Activated CD8-positive, alpha-beta memory T cell treated with anti-CD3 and anti-CD28 coated beads for 1 hour (primary cell): ENCODE measurements at places on chromosomes 7 and 10.

DNA sequence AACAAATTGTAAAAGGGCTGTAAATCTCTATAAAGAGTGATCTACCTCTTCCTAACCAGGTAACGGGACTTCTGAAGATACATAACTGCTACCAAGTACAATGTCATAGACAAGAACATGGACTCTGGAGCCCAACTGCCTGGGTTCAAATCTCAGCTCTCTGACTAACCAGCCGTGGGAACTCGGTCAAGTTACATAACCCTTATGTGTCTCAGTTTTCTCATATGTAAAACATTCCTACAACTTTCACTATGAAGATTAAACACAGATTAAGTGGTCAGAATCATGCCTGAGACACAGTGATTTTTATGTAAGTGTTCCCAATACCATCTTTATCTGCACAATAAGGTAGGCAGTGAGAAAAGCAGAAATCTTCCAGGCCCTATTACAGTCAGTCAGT lies 52.6 kb downstream of the ITGB1 start:
- DNase-seq: no peak

- no peak for DNase-seq
These were observed 1.8 kb downstream of the AP4M1 start for GRCh38 chr7:100102950-100103840.

DNA sequence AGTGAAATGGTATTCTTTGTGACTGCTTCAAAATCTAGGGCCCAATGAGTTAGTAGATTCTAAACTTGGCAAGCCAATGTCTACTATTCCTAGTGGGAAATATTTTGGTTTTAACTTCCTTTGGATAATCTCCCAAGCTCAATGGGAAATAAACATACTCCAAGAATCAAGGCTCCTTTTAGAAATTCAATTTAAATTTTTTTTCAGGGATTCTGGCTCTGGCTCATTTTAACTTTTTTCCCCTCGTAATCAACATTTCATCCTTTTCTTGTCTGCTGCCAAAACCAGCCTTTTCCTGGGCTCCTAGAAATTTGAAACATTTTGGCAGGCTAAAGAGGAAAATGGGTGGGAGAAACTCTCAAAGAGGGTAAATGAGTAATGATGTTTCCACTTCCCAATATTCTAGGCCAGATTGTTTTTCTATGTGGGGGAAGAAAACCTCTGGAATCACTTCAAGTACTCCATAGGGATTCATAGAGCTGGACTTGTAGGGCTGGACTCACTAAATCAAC lies 85.6 kb upstream of the AGR3 start:
- no peak for DNase-seq

GRCh38 chr7:95530881-95531280 lies 45.1 kb downstream of the ASB4 start:
- no peak for DNase-seq

DNA sequence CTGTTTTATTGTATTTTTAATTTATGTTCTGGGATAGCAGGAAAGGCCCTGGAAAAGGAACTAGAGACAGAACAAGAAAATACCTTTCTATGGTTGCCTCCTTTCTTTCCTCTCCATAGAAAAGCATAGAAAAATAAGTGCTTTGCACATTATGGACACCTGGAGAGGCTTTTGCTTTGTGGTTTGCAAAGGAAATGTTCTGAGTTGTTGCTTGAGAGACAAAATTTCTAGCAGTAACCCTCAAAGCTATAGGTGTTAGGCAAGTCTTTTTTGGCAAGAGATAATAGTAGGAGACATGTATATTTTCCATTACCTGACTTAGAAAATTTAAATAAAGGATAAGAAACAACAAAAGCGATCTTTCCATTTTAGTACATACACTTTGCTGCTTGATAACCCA lies 378.6 kb upstream of the PRKCQ start:
- no peak for DNase-seq

DNA sequence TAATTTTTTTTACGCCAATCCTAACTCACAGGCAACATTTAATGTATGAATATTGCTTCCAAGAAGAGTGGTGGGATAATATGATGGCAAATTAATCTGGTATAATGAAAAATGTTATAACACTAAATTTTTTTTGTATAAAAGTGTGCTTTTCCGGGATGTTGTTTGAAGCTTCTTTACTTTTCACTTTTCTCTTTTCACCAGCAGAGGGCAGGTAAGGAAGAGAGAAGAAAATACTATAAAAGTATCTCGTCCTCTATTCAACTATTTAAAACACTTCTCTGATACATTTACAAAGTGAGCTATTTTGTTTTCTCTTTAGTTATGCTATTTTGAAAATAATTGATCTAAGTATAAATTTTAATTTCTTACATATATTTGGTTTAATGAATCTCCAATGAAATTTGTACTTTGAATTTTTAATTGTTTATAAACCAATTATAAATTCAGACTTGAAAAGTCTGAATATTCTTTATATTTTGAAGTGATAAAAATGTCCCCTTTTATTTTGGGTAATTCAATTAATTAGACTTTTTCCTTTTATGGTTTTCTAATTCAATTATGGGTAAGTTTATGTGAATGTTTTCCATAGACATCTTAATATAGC lies 20.7 kb upstream of the CFTR start:
- DNase-seq: no peak

DNA sequence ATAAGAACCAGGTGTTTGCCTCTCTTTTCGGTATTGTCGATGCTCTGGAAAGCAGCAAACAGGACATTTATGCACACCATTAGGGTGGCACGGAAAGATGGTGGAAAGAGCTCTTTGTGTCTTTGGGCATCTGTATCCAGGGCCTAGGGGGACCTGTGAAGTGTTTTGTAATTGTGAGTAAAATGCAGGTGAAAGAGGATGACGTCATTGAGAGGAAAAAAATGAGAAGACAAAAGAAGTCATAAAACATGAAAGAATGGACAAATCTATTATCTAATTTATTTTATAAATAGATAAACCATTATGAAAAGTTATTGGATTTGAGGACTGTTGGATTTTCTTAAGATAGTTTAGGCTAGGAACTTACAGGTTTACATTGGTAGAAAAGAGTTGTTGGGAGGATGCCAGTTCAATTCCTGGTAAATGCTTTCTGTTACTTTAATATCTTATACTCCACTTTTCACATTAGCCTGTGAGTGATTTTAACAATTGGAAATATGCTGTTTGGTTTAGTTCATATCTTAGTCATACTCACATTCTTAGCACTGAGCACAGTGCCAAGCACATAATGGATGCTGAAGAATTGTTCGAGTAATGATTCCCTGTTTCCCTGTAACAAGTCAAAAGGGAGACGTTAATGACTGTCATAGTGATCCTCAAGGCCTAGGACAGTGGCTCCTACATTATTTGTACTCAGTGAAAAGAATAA lies 62.6 kb downstream of the EXOC4 start:
- DNase-seq: no peak

DNA sequence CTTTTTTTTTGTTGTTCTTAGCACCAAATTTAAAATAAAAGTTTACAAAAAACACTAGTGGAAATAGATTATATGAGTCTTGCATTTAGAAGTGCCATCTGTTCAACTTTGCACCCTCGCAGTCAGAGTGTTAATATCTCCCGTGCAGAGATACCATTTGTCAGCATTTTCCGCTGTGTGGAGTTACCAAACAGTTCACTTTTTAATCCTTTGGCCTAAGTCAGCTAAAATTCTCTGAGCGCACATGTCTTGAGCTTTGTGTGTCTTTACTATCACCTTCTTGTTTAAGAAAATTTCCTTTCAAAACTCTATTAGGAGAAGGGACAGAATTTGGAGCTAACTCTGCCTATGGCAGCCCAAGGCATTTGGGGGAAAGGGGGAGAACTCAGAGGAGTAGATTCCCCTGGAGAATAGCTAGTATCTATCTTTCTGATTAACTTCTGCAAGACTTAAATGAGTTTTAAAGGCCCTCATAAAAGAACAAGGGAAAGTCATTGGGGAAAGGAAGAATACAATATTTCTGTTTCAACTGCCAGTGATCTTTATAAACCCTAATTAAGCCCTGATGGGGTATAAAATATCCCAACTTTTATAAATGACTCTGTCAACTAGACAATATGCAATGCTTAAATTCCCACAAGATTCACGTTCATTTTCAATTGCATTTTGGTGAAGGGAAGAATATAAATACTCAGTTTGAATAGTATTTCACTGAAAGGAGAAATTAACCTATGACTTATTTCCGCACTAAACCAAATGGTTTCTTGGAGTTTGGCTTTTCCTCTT lies 114.9 kb upstream of the RAB11FIP2 start:
- no peak for DNase-seq

GRCh38 chr7:134887523-134887922 lies 98.8 kb upstream of the AGBL3 start:
- DNase-seq: no peak

- no peak for DNase-seq
These were observed 530.9 kb downstream of the PTPRN2 start for GRCh38 chr7:158056761-158057160.

DNA sequence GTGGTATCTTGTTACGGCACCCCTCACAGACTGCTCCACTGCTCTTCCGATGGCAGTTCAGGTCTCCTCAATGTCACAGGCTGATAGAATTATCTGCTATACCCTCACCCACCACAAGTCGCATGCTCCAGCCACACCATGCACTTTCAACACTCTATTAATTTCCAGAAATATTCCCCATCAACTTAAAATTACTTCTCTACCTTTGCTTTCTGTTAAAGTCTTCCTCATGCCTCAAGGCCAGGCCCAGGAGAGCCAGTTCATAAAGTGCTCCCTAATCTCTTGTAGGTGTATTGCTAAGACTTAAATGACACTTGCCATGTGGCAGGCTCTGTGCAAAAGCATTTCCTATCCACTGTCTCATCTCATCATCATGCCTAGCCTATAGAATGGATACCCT lies 105.9 kb upstream of the ARID5B start:
- no peak for DNase-seq

DNA sequence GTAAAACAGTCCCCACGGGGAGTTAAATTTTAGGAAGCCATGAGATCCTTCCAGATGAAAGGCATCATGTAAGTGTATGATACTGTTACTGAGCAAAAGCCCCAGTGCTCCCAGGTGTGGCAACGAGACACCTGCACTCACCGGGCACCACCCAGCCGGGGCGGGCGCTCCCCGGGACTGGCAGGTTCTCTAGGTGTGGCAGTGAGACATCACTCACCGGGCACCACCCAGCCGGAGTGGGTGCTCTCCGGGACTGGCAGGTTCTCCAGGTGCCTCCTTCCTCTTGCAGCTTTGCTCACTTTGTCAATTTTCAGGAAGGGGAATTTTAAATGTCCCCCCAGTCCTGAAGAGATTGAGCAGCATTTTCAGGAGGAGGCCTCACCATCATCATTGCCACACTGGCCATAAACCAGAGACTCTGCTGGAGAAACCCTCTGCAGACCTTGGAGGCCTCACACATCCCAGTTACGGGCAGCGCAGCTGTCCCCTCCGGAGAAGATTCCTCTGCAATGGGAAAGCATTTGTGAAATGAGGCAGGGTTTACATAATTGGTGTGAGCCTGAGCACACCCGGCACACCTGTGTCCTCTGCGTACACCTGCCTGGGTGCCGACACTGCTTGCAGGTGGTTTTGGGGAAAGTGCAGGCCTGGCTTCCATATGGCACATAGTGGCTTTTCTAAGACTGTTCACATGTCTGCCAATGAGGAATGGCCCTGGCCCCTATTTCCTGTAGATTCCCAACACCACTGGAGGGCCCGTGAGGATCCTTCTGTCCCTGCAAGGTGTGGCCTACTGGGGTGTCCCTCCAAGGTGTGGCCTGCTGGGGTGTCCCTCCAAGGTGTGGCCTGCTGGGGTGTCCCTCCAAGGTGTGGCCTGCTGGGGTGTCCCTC lies 191.4 kb downstream of the EBF3 start:
- DNase-seq: no peak

- no peak for DNase-seq
These were observed at the start of gene PTPRZ1 for GRCh38 chr7:121872831-121873288. PTPRZ1 (plus strand) TSS chr7:121873161; CDS start chr7:121873500, 339 bp downstream.

- no peak for DNase-seq
These were observed 18.0 kb upstream of the TBL2 start for GRCh38 chr7:73596191-73597065.

- DNase-seq: no peak
These were observed 48.0 kb downstream of the MALSU1 start for GRCh38 chr7:23347033-23347681.

DNA sequence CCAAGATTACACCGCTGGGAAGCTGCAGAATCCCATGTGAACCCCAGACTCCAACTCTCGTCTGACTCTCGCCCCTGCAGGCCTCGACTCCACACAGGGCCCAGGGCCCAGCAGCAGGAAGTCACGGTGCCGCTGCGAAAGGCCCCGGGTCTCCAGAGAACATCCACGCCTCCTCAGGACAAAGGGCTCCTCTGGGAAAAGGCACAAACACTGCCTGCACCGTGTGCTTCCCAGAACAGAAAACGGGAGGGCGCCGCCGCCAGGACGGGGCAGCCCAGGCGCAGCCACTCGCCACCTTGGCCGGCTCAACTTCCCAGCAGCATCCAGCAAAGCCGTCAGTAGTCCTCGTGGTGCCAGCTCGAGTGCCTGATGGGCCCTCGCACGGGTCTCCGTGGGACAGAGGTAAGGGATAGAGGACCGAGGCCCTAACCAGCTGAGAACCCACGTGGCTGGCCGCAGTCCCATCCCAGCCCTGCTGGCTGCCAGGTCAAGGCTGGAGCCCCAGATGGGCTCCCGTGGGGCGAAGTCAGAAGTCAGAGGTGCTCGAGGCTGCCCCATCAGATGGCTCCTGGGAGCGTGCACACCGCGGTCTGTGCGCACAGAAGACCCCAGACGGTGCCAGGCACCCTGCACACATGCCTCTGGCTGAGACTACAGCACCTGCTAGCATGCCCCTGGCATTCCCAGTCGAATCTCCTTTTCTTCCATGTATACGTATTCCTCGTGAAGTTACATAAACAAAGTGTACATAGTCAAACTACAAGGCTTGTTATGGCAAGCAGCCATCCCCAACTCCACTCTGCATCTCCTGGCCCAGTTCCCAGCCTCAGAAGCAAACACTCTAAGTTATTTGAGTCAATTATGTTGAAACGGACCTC lies 60.2 kb downstream of the MAD1L1 start:
- no peak for DNase-seq

- no peak for DNase-seq
These were observed 52.8 kb upstream of the SVIL start for GRCh38 chr10:29687421-29688164.

DNA sequence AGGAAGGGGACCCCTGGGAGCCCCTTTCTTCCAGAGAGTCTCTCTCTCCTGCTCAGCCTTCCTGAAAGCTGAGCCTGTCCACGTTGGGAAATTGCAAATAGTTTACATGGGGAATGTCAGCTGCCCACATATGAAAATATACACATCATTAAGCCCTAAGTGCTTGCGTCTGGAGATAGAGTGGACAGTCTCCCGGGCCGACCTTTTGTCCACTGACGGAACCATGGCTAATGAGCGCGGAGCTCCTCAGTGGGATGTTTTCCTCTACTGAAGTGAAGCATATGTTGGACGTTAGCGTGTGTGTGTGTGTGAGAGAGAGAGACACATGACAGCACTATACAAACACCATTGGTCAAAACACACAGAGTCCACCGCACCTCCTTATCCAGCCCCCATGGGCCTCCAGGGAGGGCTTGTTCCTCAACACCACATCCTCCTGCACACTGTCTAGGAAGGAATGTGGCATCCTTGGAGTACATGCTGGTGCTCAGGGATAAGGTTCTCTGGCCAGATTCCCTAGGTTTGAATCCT lies 128.4 kb downstream of the RGS10 start:
- no peak for DNase-seq
